Stimulated activated CD8-positive, alpha-beta memory T cell treated with anti-CD3 and anti-CD28 coated beads, Interleukin-15, amount 100 ng/mL, for 48 hours (primary cell): ENCODE measurements at places on chromosomes 1 and 21.

DNA sequence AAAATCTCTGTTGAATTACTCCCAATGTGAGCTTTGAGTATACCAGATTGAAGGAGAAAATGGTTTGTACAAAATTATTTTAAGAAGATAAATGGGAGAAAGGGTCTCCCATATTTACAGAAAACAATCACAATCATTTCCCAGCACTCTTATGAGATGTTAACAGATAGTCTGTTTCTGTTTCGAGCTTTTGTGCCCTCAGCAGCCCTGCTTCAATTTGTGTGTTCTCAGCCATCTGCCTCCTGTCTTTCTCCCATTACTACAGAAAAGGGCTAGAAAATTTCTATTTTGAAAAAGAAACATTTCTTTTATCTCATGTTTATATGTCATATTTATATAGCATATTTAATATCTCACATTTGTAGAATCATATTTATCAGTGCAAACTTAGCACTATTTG, 498.4 kb downstream of the TTLL7 start:
- no peak for DNase-seq

DNA sequence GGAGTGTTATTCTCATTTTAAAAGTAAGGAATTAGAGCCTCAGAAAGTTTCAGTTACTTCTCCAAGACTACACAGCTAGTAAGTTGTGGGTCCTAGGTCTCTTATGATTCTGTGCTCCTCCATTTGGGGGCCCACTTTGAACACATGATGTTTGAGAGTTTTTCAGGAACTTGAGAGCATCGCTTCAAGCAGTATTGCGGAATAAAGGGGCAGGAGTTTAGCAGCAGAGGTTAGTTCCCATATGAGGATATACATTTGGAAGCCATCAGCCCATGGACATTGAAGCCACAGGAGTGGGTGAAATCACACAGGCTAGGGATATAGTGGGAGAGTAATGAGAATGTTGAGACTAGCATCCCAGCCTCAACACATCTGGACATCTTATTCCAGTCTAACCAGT, 143.2 kb downstream of the RASAL2 start:
- no peak for DNase-seq

GRCh38 chr1:183043872-183044854, 20.9 kb downstream of the LAMC1 start:
- DNase-seq, result no peak

DNA sequence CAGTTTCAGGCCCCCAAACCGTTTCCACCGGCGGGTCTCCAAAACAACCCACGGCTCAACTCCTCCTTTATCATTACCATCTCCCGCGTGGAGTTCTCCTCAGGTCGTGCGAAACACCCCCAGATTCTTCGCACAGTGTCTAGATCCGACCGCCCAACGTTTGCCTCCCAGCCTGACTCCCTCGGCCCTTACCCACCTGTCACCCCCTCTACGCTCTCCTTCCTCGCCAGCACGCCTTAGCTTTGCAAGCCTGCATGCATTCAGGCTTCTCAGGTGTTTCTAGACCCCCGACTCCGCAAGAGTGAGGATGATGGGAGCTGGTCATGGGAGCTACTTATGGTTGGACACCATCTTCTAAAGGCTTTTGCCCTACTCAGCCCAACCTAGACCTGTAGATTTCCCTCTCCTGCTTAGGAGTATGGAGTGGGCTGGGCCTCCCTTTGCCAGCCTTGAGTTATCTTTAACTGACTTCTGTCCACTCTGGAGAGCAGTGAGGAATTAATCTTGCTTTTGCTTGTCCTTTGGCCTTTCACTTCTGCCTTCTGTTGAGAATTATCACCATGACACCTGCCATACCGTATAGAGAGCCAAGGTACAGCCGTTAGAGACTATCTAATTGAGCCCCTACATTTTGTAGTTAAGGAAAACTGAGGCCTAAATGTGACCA, 865 bp downstream of the ATP5IF1 start:
- DNase-seq, result no peak

DNA sequence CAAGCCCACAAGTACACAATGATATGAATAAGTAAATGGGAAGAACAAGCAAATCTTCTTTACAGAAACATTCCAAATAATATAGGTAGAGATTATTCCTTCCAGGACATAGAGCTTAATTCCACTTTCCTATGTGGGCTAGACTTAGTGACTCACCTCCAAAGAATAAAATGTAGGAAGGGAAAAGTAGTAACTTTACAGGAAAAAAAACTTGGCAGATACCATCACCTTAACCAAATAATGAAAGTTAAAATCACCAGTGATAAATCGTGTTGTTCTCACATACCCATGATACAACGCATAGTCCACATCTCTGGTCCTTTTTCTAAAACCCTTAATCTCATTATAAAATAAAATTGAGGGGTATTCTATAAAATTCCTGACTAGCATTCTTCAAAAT, 260.8 kb downstream of the SPATA17 start:
- no peak for DNase-seq

GRCh38 chr1:224735159-224735558, 119.0 kb downstream of the CNIH3 start:
- no peak for DNase-seq

DNA sequence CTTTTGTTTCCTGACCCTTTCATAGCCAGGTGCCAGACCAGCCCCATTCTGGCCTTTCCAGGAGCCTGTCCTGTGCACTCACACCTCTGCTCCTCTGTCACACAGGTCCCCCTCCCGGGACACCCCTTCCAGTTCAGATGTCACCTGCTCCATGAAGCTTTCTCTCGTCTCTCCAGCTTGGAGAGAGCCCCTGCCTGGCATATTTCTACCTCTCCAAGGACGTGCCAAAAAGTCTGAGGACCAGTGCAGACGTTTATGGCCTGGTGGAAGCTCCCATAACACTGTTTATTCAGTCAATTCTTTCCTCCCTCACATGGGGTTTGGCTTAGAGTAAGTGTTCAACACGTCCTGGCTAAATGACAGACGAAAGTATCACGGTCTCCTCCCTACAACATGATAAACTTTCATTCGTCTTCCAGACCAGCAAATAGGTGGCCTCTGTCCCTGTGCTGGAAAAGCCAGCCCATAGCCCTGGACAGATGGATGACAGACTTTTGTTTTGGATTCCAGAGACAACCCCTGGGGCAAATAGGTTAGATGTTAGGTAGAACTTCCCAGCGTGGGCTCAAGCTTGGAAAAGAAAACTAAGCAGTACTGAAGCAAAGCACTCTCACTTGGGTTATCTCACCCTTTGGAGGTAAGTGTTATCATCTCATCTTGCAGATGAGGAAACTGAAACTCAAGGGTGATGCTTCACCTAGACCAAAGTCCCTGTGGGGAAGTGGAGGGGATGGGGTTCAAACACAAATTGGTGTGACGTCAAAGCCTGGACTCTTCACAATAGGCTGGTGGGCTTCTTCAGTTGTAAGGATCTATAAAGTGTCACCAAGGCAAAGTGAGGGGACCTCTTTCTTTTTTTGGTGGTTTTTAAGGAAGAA, 52.9 kb upstream of the ECE1 start:
- no peak for DNase-seq

- no peak for DNase-seq
Observed at GRCh38 chr21:39612233-39613040, at the start of gene B3GALT5. TSS of gene B3GALT5 (plus strand) at chr21:39612940. CDS start at chr21:39660560, 47,620 bp downstream.

DNA sequence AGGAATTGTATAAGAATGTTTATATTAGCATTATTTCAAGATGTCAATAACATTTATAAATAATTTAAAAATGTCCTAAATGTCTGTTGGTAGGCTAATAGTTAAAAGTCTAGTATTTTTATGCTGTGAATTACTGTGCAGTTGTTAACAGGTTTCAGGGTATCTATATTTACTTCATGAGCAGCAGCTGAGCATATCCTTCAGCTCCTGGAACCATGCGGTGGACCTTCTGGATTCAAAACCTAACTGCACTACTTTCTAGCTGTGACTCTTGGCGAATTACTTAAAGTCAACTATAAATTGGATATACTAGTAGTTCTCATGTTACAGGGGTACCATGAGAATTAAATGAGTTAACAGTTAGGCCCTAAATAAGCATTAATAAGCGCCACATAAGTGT, 3.7 kb downstream of the CEP350 start:
- DNase-seq, result no peak

DNA sequence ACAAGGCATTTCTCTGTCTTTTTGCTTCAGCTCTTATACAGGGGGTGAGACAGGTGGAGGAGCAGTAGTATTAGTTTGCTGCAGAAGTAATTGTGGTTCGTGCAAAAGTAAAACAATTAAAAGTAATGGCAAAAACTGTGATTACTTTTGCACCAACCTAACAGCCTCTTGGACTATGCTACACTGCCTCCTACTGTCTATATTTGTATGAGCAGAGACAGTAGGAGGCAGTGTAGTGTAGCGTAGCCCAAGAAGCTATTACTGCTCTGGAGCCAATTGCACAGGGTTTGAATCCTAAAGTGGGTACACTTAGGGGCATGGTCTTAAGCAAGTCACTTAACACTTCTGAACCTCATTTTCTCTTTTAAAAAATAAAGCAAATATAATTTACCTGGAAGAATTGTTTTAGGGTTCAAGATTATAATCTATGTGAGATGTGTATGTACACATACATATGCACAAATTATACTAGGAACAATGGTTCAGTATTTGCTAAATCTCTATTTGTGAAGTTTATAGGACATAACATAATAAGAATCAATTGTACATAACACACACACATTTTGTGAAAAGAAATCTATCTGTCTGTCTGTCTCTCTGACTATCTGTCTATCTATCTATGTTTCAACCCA, 103.8 kb downstream of the BRINP3 start:
- DNase-seq, result no peak

GRCh38 chr1:6313393-6314200, 52.7 kb upstream of the GPR153 start:
- no peak for DNase-seq

DNA sequence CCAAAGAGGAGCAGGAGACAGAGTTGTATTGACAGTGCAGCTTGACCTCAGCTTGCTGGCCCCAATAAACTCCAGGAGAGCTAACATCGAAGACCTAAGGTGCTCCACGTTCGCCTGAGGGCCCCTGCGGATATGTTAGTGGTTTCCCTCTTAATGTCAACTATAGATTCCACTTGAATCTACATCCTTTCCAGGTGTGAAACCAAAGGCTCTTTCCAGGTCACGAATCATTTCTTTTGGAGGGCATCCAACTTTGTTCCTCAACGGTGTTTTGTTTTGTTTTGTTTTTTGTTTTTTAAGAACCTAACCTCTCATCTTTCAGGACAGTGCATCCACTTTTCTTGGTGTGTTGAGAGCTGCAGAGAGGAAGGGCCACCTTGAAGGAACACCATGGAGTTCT, 267.6 kb upstream of the SGIP1 start:
- no peak for DNase-seq

DNA sequence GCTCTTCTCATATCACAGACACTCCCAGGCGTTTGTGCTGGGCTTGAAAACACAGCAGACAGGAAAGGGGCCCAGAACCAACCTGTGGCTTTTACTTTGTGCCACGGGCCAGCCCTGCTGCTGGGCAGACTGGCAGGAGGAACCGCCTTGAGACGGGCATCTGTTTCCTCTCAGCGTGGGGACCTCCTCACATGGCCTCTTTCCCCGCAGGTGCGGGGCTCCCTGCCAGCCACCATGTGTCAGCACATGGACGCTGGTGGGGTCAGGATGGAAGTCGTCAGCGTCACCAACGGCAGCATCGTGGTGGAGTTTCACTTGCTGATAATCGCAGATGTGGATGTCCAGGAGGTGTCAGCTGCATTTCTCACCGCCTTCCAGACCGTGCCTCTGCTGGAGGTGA, 47.8 kb downstream of the UMODL1 start:
- DNase-seq, result no peak
